ENCODE measurements at places on chromosomes 13 and 19.

DNA sequence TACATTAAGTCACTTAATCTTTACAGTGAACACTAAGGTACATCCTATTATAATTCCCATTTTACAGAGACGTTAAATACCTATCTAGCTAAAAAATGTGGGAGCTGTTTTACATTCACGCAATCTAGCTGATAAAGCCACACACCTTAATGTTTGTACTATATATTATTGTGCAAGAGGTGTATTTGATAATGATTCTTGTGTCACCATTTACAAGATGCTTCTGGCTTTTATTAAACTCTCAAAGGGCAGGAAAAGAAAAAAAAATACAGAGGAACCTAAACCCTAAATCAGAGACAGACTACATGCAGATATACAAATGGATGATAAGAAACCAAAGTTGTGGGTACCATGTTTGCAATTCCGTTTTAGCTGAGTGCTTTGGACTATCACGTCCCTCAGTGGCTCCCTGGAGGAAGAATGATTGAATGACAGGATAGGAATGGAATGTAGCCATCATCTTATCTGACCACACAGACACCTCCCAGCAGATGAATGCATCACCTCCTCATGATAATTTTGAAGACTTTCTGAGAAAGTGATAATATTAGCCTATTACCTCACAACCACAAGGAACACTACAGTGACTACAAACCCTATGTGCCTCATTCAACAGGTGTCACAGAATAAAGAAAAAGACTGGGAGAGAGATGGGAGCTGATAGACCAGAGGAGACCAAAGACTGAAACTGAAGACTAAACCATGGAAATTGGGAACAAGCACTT is 230.5 kb upstream of the SERP2 start:
- no peak for DNase-seq

DNA sequence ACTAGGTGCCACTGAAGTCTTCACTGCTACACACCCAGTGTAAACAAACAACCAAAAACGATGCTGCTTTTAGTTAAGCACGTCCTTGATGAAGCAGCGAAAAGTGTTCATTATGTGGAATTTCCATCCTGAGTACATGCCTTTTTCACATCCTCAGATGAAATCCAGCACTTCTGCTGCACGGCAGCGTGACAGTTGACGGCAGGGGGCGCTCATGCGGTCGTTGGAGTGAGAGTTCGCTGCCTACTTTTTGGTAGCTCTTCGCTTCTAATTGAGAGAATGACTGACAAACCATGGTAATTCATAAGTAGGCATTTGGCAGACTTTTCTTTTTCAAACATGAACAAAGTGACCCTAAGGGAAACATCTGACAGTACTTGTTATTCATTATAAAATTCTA is 1124.9 kb downstream of the EFNB2 start:
- DNase-seq: no peak

GRCh38 chr19:824885-825284 is 2.8 kb upstream of the AZU1 start:
- DNase-seq: no peak

DNA sequence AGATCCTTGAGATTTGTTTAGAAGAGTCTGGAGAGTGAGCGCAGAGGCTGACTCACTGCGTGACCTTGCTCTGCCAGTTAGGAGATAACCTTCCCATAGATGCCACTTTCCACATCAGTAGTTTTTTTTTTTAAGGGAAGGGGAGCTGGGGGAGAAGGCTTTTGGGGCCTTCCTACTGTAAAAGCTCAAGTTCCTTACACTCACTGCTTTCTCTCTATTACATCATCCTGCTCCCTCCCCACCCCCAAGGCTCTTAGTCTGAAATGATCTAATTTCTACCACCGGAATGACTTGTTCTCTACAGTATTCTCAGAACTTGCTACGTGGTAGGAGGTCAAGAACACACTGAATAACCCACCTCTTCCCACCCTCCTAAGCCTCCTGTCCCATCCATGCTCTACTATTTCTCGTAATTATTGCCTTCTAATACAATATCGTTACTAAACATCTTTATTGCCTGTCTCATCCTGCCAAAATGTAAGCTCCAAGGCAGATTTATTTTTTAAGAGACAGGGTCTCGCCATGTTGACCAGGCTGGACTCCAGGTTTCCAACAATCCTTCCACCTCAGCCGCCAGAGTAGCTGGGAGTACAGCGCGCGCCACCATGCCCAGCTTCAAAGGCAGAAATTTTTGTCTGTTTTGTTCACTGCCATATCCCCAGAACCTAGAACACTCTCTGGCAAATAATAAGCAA is 1.2 kb downstream of the LONP1 start:
- no peak for DNase-seq

DNA sequence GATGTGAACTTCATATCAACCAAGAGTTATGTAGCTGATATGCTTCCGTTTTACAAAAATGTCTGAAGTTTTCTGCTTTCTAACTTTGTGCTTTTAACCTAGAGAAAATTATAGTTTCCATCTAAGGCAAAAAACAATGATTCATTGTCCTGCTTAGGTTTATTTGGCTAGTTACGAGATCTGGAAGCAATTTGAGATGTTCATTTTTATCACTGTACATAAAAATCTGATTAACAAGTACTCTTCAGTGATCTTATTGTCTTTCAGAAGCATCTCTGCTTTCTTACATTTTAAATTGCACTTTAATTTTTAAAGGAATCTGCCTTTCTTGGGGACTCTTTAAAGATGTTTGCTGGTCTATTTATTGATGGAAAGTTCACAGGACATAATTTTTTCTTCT is 188.1 kb downstream of the RFC3 start:
- no peak for DNase-seq

- DNase-seq: no peak
Observed at GRCh38 chr19:35268536-35269437, at the start of gene USF2. USF2 (plus strand) TSS chr19:35268962; CDS start chr19:35269102, 140 bp downstream.

- no peak for DNase-seq
Observed at GRCh38 chr19:11196406-11197287, 698 bp downstream of the KANK2 start.

GRCh38 chr13:107807306-107808073 is 407.8 kb downstream of the LIG4 start:
- DNase-seq: no peak

DNA sequence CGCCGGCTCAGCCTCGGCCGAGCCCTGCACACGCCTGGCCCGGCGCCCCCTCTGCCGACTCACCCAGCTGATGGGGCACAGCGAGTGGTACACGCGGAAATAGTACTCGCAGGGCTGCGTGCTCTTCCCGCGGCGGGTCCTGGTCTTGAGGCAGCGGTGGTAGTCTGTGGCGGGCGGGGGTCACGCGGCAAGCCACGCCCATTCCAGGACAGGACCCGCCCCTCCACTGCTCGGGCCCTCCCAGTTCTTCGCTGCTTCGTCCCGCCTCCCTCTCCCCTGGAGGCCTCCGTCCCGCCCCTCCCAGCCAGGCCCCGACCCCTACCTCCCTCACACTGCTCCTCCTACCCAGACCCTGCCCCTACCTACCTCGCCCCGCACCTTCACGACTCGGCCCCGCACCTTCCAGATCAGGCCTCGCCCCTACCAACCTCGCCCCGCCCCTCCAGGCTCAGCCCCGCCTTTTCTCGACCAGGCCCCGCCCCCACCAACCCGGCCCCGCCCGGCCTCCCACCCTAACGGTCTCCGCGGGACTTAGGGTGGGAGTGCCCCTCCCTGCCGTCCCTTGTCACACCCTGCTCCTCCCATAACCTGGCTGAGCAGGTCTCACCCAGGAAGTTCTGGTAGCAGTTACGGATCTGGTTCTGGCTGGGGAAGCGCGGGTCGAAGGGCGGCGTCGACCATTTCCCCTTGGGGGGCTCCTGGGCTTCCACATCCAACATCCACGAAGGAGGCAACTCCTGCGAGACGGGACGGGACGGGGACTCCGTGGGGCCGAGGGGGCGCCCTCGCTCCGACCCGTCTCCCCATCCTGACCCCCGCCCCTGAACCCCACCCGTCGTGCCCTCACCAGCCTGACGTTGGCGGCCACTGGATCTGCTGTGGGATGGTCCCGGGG is 469 bp downstream of the COX6B2 start:
- no peak for DNase-seq

- DNase-seq: peak; percentile 43
Observed at GRCh38 chr13:111204438-111205177, 89.5 kb downstream of the ARHGEF7 start.

GRCh38 chr19:6828698-6829633 is 56.5 kb downstream of the VAV1 start:
- no peak for DNase-seq

- DNase-seq: no peak
Observed at GRCh38 chr19:1106841-1107660, 3.3 kb downstream of the GPX4 start.

GRCh38 chr13:98239162-98240076 is 62.4 kb upstream of the RNF113B start:
- DNase-seq: no peak

Measured in thoracic aorta (tissue), 2 donors.